Stimulated activated CD4-positive, alpha-beta T cell treated with anti-CD3 and anti-CD28 coated beads, TNF-alpha, amount 100 ng/mL, for 1 hour (primary cell): ENCODE measurements at places on chromosomes 13 and 19.

- DNase-seq, result peak; percentile 12
Observed at GRCh38 chr19:48806818-48807589, 3.8 kb downstream of the BCAT2 start.

DNA sequence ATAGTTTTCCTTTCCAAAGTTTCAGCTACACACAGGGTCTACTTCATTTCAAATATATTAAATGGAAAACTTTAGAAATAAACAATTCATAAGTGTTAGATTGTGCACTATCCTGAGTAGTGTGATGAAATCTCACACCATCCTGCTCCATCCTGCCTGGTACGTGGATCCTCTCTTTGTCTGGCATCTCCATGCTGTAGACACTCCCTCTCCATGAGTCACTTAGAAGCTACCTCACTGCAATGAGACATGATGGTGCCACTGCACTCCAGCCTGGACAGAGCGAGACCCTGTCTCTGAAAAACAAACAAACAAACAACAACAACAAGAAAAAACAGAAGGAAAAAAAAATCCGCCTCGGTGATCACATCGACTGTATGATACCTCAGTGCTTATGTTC lies 191.8 kb downstream of the PCCA start:
- DNase-seq, result no peak

GRCh38 chr19:10289167-10289835 lies 451 bp upstream of the ICAM5 start:
- DNase-seq, result no peak

DNA sequence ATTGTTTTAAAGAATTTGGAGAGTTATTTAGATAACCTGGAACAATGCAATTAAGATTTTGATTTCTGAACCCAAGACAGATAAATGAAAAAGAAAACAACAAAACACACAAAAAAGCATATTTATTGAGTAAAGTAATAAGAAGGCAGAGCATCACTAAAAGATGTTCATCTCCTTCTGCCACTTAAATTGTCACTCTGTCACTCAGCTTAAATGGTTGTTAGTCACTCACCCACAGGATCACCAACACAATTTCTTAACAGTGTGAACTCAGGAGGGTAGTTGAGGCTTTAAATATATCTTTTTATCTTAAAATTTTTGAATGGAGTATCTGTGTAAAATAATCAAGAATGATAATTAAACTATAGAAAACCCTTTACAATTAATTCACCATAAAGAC lies 1215.5 kb upstream of the PCDH20 start:
- no peak for DNase-seq

DNA sequence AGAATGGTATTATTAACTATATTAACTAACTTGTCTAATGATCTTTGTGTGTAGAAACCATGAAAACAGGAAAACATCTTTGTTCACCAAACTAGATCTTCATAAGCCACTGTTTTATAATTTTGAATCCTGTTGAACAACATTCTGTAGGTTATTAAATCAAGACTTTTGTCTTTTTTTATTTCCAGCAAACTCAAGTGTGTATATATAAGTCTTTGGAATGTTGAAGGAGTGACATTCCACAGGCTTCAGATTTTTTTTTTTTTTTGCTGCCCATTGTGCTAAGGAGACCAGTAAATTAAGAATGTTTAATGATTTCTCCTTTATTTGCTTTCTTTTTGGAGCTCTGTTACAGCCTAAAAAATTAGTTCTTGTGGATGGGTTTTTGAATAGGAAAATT lies 89.6 kb downstream of the LMO7 start:
- no peak for DNase-seq

DNA sequence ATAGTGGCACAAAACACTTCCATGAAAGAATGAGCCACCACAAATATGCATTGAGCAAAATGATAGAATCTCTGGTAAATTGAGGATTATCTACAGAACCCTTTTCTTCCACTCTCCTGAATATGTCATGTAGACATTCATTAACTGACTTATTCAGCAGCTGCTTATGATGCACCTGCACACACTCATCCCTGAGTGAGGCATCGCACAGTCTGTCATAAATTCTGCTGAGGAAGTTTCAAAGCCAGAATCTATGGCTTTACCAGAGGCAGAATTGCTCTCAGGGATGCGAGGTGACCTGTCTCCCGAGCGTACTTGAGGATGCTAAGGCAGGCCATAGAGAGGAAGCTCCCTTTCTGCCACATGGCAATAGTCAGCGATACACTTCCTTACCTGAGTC lies 1090.2 kb downstream of the UQCRFS1 start:
- DNase-seq, result no peak

- no peak for DNase-seq
Observed at GRCh38 chr19:14473978-14474578, 1.1 kb downstream of the PTGER1 start.

GRCh38 chr19:46784262-46785053 lies 3.9 kb downstream of the SLC1A5 start:
- DNase-seq, result peak; percentile 44

DNA sequence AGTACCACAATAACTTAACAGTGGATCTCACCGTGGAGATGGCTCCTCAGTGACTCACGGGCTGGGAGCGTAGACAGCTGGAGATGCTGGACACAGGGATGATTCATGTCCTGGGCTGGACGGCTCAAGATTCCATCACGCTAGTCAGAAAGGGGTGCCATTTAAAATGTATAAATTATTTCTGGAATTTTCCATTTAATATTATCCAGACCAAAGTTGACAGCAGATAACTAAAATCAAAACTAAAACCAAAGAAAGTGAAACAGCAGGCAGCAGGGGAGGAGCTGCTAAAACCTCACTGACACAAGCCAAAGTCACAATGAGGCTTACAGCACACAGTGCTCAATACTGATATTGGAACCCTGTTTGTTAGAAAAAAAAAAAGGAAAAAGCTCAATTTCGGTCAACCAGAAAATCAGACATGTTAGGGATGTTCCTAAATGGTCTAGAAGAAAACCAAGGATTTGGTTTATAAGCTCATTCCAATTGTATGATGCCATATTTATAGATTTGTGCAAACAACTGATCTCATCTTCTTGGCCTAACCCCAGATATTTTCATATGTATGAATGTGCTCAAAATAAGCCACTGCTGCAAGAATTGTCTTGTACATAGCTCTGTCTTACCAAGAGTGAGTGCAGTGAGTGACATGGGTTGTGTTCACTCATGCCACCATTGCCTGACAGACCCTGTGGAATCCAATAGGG lies 111.8 kb downstream of the SACS start:
- DNase-seq, result no peak

DNA sequence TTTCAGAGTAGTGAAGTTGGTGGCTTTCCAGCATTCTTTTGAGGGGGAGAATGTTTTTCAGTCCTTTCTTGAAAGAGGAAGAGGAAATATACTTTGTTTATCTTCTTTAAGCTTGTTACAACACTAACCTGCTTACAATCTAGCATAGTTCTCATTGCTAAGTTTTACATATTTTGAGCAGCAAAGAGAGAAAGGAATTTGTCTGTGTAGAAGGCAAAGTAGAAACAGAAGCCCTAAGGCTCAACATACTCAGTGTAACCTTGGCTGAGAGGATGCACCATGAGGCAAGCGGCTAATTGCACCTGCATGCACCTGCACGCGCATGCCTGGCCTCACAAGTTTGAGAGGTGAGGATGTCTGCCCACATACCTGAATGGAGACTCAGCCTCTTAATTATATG lies 2.2 kb downstream of the FRY start:
- no peak for DNase-seq

GRCh38 chr19:48896191-48896720 lies 2.3 kb downstream of the TULP2 start:
- no peak for DNase-seq

DNA sequence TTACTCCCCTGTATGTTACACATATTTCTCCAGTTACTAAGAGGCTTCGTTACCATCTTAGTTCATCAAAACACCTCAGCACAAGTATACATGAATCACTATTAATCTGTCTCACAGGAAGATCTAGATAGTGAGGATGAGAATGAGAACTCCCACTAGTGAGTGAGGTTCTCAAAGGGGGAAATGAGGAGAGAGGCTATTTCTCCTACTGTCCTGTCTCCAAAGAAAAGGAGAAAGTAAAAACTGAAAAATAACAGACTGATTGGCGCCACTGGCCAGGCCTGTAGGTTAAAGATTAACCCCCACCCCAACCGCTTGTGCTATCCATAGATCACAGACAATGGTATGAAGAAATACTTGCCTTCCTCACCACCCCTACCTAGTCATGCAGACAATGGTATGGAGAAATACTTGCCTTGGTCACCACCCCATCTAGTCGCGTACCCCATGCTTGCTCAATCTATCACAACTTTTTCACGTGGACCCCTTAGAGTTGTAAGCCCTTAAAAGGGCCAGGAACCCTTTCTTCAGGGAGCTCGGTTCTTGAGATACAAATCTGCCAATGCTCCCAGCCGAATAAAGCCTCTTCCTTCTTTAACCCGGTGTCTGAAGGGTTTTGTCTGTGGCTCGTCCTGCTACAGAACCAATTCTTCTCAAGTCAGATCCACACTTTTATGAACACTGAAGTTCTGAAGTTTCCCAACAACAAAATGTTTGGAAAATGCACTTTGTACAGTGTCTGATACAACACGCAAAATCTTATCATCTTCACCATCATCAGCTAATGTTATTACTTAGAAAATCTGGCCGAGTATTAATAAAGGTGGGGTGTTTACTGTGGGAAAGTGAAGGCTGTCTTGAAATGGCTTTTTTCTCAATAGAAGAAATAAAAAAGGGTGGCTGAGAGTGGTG lies 598.1 kb downstream of the UQCRFS1 start:
- DNase-seq, result no peak

- DNase-seq, result no peak
Observed at GRCh38 chr13:97298816-97299215, 76.7 kb downstream of the MBNL2 start.

DNA sequence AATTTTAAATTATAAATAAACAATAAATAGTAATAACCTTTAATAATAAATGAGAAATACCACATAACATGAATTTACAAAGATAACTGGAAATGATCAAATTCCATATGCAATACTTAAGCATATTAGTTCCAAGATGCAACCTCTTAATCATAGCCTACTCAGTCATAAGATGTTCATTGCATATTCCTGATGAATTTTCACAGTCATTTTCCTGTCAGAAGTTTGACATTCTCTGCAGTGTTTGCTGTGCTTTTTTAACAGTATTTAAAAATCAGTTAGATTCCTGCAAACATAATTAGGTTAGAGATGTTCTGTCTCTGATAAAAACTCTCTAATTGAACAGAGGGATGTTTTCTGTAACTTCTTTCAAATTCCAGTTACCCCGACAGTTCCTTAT lies 28.6 kb upstream of the HTR2A start:
- DNase-seq, result no peak

GRCh38 chr13:111177081-111177711 lies 62.1 kb downstream of the ARHGEF7 start:
- DNase-seq, result no peak

DNA sequence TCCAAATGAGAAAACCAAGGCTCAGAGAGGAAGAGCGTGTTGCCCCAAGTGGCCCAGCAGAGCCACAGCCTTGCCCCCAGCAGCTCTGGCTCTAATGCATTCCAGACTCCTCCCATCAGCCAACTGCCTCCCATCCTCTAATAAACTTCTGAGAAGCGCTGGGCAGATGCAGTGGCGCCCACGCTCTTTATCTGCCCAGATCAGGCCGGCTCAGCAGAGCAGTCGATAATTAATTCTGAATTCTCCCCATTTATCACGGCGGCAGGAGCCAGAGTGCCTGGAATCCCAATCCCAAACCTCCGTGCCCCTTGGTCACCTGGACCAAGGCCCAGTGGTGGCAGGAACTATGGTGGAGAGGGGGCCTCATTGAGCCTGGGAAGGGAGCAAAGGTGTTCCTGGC lies 13.9 kb downstream of the TINCR start:
- DNase-seq, result no peak

- no peak for DNase-seq
Observed at GRCh38 chr19:34120846-34121639, 51.3 kb upstream of the LSM14A start.

DNA sequence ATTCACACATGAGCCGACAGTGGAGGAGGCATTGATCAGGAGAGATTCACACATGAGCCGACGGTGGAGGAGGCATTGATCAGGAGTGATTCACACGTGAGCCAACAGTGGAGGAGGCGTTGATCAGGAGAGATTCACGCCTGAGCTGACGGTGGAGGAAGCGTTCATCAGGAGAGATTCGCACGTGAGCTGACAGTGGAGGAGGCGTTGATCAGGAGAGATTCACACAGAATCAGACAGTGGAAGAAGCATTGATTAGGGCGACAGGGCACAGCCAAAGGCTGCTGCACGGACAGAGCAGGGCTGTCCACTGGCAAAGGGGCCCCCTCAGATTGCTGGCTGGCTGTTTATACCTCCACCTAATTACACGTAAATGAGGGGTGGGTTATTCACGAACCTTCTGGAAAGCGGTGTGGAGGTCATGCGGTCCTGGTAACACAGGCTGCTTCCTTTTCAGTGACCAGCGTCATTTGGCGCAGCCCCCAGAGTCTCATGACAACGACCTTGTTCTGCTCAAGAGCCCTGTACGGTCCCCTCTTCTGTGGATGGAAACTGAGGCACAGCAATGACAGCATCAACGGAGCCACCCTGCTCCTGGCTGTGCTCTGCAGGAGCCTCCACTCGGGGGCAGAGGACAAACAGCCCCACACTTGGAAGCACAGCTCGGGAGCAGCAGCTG lies 50.6 kb upstream of the GAS6 start:
- no peak for DNase-seq

DNA sequence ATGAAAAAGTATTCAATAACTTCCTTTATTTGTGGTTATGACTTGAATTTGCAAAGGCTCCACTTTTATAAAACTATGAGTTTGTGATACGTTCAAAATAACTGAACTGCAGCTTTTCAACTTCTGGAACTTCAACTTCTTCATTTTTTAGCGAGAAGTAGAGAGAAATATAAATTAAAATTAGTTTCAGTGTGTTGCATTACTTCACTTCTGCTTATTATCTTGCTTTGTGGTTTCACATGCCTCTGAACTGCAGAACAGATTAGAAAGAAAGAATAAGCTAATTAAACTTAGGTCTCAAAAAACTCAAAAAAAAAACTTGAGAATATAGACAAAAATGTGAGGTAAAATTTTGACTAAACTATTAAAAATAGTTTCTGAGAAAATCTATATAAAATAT lies 1073.4 kb downstream of the PCDH17 start:
- no peak for DNase-seq

DNA sequence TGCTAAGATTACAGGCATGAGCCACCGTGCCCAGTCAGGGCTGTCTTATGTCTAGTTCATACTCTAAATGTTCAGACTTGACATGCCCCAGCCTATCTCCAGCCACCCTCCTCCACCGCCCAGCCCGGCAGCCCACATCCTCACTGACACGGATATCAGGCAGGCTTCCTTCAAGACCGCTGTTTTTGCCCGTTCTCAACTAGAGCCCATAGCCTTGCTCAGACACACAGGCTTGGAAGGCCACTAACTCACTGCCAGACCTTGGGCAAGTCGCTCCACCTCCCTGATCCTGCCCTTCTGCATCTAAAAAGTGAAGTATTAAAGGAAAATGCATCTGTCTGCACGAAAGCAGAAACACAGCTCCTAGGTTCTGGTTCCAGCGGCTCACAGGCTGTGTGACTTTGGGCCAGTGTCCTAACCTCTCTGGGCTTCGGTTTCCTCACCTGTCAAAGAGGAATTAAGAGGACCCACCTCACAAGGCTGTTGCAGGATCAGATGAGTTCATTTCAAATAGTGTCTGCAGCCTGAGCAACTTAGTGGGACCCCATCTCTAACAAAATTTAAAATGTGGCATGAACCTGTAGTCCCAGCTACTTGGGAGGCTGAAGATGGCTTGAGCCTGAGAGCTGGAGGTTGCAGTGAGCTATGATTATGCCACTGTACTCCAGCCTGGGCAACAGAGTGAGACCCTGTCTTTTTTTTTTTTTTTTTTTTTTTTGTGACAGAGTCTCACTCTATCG lies 14.5 kb upstream of the CERS4 start:
- no peak for DNase-seq
